DND-41 (cell line): ENCODE measurements at places on chromosomes 4 and X.

- no peaks in the 10 kb centered on the region for H3K36me3 ChIP-seq
- H3K4me3 ChIP-seq: no peak overlapping the region
- no peak overlapping the region for H3K27ac ChIP-seq
- no peaks in the 10 kb centered on the region for H3K27me3 ChIP-seq
- no peak for DNase-seq
Observed at GRCh38 chr4:2276581-2277325, 14.8 kb upstream of the MXD4 start.

DNA sequence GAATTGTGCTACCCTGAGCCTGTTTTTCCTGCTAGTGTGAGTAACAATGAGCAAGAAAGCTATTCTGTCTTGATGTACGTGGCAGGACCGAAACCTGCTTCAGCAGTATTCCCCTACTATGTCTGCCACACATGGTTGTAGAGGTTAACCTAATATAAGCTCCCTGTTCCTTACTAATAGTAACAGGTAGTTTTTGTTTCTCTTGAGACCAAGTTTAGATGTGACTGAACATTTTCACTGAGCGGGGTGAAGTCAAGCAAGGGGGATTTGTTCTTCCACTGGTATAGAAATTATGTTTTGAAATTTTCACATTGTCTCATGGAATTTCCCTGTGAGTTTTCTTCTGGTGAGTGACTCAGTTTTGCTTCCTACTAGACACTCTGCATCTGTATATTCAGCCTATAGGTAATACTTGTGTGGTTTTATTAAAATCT, 37.3 kb downstream of the RRAGB start:
- DNase-seq: no peak
- no peak overlapping the region for H3K4me3 ChIP-seq
- H3K27me3 ChIP-seq: no peaks in the 10 kb centered on the region
- H3K27ac ChIP-seq: no peak overlapping the region
- peaks cover 27% of the 10 kb centered on the region; the same call in 1 of the 2 replicates for H3K36me3 ChIP-seq

DNA sequence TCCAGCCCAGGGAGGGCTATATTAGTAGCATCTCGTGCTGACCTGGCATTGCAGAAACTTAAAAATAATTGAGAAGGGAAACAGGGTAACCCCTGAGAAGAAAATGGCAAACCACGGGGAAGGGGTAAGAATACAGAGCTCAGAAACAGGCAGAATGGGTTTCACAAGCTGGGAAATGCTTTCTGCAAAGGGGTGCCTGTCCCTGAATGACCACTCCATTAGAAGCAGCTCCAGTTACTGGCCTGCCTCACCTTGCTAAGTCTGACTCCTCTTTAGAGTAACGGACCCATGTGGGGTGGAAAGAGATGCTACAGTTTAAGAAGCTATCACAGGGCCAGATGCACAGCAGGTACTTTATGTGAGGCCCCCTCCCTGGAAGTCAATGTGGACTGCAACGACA, 2.5 kb downstream of the WDR1 start:
- peak overlapping the region; percentile 88 for H3K4me3 ChIP-seq
- H3K36me3 ChIP-seq: peaks cover 70% of the 10 kb centered on the region
- peaks cover 79% of the 10 kb centered on the region for H3K4me1 ChIP-seq
- no peaks in the 10 kb centered on the region for H3K27me3 ChIP-seq
- H3K27ac ChIP-seq: peak overlapping the region; percentile 36; the same call in 1 of the 2 replicates
- no peak for DNase-seq

- no peak overlapping the region for H3K27ac ChIP-seq
- no peaks in the 10 kb centered on the region for H3K27me3 ChIP-seq
- H3K36me3 ChIP-seq: no peaks in the 10 kb centered on the region
- DNase-seq: no peak
- no peaks in the 10 kb centered on the region for H3K4me1 ChIP-seq
Observed at GRCh38 chrX:143623657-143624056, 12.2 kb downstream of the SLITRK4 start.

GRCh38 chr4:5709207-5709575, 832 bp upstream of the EVC2 start:
- no peaks in the 10 kb centered on the region for H3K4me1 ChIP-seq
- no peaks in the 10 kb centered on the region for H3K27me3 ChIP-seq

- no peak overlapping the region for H3K4me3 ChIP-seq
- H3K4me1 ChIP-seq: no peaks in the 10 kb centered on the region
- no peaks in the 10 kb centered on the region for H3K36me3 ChIP-seq
- H3K27me3 ChIP-seq: peaks cover 17% of the 10 kb centered on the region
- DNase-seq: no peak
- H3K27ac ChIP-seq: no peak overlapping the region
Observed at GRCh38 chr4:40627540-40627939, 2.1 kb downstream of the RBM47 start.

DNA sequence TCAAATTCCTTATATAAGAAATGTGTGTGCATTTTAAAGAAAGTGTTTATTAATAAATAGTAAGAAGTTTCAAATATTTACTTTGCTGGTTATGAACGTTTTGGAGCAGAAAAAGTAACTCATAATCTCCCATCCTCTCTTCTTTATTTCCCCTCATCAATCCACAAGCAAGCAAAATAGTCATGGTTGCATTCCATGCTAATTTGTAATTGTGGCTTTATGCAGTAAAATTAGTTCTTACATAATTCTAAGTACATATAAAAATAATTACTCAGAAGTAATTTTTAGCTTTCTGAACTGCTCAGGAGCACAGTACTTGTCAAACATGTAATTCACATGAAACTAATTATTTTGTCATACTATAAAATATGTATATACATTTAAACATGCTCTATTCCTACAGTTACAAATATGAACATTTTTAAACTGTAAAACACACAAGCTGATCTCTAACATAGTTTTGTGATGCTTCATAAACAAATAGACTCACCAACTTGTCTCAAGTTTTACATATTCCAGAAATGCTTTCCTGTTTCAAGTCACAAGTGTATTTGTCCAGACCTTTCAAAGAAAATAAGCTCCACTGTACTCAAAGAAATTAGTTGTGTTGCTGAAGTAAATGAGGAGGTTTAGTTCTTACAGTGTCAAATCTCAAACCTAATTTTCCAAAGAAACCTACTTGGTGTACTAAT, 218.9 kb downstream of the PABPC4L start:
- no peak overlapping the region for H3K4me3 ChIP-seq
- H3K27me3 ChIP-seq: no peaks in the 10 kb centered on the region
- no peaks in the 10 kb centered on the region for H3K4me1 ChIP-seq
- H3K36me3 ChIP-seq: no peaks in the 10 kb centered on the region
- H3K27ac ChIP-seq: no peak overlapping the region

GRCh38 chr4:4631150-4631549, 89.3 kb upstream of the STX18 start:
- no peak overlapping the region for H3K27ac ChIP-seq
- no peak overlapping the region for H3K4me3 ChIP-seq
- DNase-seq: no peak
- no peaks in the 10 kb centered on the region for H3K27me3 ChIP-seq

DNA sequence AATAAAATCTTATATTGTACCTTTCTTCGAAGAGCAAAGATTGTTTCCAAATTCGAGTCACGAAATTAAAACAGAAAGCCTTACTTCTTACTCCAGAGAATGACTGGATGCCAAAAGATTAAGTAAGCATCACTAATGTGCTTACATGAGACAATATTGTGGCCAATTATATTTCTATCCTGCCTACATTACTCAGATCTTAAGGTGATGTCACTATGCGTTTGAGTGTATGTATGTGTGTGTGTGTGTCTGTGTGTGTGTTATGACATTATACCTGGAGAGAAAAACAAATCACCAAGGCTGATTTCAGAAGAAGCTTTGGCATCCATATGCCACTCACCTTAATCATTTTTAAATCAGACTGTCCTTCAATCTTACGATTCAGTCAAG, 556.3 kb downstream of the PPARGC1A start:
- no peaks in the 10 kb centered on the region for H3K36me3 ChIP-seq
- H3K27ac ChIP-seq: peak overlapping the region; percentile 51; the same call in 1 of the 2 replicates
- no peak for DNase-seq
- no peak overlapping the region for H3K4me3 ChIP-seq

- H3K4me1 ChIP-seq: no peaks in the 10 kb centered on the region
- peaks cover 3% of the 10 kb centered on the region for H3K27me3 ChIP-seq
- H3K27ac ChIP-seq: no peak overlapping the region
- H3K4me3 ChIP-seq: no peak overlapping the region
Observed at GRCh38 chr4:6386091-6386490, 86.3 kb downstream of the PPP2R2C start.

GRCh38 chr4:38144031-38144430, 183.8 kb downstream of the PTTG2 start:
- no peaks in the 10 kb centered on the region for H3K4me1 ChIP-seq
- peaks cover 14% of the 10 kb centered on the region for H3K36me3 ChIP-seq
- H3K4me3 ChIP-seq: no peak overlapping the region
- no peak overlapping the region for H3K27ac ChIP-seq
- no peaks in the 10 kb centered on the region for H3K27me3 ChIP-seq

DNA sequence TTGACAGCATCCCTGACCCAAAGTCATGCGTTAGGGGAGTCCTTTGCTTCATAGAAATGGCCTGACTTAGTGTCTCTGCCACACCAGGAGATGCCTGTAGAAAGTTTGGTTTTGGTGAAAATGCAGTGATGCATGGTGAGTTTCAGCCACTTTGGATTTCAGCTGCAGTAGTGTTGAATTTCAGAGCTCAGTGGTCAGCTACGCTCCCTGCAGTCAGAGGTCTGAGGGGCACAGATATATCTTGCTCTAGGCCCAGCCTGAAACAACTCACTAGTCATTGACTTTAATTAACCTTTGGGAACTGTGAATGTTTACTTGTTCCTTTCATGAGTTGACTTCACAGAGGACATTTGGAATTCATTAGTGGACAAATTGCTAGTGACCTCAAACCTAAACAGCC, 17.5 kb downstream of the RBMX2 start:
- H3K4me1 ChIP-seq: no peaks in the 10 kb centered on the region
- DNase-seq: no peak
- no peak overlapping the region for H3K27ac ChIP-seq
- H3K27me3 ChIP-seq: no peaks in the 10 kb centered on the region
- H3K36me3 ChIP-seq: peaks cover 6% of the 10 kb centered on the region; the same call in 1 of the 2 replicates
- H3K4me3 ChIP-seq: no peak overlapping the region

DNA sequence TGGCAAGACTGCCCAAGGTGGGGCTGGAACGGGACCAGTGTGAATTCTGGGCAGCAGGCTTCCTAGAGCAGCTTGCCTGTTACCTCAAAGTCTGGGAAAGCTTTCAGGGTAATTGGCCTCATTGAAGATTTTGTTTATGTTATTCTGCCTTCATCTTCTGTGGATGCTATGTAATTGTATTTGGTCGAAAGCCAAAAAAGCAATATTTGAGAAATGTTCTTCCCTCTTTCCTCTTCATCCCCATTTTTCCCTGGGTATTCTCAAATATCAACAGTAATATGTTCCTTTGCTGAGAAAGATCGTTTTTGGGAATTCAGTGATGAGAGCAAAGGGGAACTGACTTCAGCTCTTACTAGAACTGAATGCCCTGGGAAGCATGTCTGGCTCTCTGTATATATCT, 12.9 kb downstream of the TMEM131L start:
- H3K27ac ChIP-seq: 0 out of 2 replicates have a peak overlapping the region, but pooled peaks have one; percentile 16
- H3K36me3 ChIP-seq: peaks cover 97% of the 10 kb centered on the region
- H3K4me3 ChIP-seq: no peak overlapping the region
- peaks cover 94% of the 10 kb centered on the region for H3K4me1 ChIP-seq
- H3K27me3 ChIP-seq: no peaks in the 10 kb centered on the region
- no peak for DNase-seq

GRCh38 chr4:178028481-178028880, 586.2 kb upstream of the AGA start:
- H3K36me3 ChIP-seq: no peaks in the 10 kb centered on the region
- no peak for DNase-seq
- H3K4me3 ChIP-seq: no peak overlapping the region

GRCh38 chr4:1538941-1539772, 132.9 kb upstream of the NKX1-1 start:
- no peak overlapping the region for H3K27ac ChIP-seq
- DNase-seq: no peak
- no peaks in the 10 kb centered on the region for H3K36me3 ChIP-seq
- H3K4me3 ChIP-seq: no peak overlapping the region

DNA sequence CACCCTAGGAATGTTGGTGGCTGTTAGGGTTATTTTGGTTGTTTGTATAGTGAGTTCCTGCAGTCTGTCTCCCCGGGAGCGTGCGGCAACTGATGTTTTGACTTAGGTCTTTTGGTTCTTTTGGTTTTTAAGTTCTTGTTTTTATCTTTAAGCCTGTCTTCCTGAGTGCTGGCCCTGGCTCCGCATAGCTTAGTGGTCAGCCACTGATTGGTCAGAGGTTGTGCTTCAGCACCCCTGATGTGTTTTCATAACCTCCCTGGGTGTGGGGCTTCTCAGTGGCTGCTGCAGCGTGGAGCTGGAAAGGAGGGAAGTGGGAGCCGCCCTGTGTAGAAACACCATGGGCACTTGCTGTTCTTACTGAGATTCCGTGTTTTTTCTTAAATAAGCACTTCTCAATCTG, 5.1 kb downstream of the PIGG start:
- no peaks in the 10 kb centered on the region for H3K27me3 ChIP-seq
- H3K4me1 ChIP-seq: peaks cover 26% of the 10 kb centered on the region
- H3K27ac ChIP-seq: no peak overlapping the region
- no peak for DNase-seq

DNA sequence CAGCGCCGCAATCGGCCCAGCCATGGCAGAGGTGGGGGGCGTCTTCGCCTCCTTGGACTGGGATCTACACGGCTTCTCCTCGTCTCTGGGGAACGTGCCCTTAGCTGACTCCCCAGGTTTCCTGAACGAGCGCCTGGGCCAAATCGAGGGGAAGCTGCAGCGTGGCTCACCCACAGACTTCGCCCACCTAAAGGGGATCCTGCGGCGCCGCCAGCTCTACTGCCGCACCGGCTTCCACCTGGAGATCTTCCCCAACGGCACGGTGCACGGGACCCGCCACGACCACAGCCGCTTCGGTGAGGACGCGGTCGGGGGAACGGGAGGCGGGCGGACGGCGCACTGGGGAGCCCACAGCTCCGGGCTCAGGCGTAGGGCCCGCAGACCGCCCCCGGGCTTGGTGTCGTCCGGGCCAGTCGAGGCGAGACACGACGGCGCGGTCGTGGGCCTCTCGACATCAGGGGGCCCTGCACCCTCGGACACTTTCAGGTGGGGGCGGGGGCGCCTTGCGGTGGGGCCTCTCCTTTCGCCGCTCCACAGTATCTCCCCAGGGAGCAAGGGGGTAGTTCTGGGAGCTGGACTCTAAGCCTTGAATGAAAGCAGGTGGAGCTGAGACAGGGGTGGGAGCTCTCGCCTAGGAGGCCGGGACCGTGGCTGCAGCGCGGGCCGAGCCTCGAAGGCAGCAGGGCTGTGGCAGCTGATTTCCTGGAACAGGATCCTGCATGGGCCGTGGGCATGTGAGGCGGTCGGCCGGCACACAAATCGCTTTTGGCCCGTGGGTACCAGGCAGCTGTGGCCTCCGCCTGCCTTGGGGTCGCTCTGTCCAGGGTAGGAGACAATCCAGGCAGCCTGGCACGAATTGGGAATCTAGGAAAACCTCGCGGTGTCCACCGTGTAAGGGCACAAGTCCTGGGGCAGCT, 722 bp downstream of the FGF16 start:
- no peak overlapping the region for H3K4me3 ChIP-seq
- H3K27ac ChIP-seq: no peak overlapping the region
- no peaks in the 10 kb centered on the region for H3K36me3 ChIP-seq
- no peaks in the 10 kb centered on the region for H3K4me1 ChIP-seq
- H3K27me3 ChIP-seq: no peaks in the 10 kb centered on the region

- no peak for DNase-seq
- no peaks in the 10 kb centered on the region for H3K4me1 ChIP-seq
- H3K27me3 ChIP-seq: no peaks in the 10 kb centered on the region
- no peak overlapping the region for H3K27ac ChIP-seq
Observed at GRCh38 chr4:151771664-151772063, 10.9 kb upstream of the GATB start.
